Muscle of back (tissue), 13 donors: ENCODE measurements at places on chromosomes 16 and 17.

DNA sequence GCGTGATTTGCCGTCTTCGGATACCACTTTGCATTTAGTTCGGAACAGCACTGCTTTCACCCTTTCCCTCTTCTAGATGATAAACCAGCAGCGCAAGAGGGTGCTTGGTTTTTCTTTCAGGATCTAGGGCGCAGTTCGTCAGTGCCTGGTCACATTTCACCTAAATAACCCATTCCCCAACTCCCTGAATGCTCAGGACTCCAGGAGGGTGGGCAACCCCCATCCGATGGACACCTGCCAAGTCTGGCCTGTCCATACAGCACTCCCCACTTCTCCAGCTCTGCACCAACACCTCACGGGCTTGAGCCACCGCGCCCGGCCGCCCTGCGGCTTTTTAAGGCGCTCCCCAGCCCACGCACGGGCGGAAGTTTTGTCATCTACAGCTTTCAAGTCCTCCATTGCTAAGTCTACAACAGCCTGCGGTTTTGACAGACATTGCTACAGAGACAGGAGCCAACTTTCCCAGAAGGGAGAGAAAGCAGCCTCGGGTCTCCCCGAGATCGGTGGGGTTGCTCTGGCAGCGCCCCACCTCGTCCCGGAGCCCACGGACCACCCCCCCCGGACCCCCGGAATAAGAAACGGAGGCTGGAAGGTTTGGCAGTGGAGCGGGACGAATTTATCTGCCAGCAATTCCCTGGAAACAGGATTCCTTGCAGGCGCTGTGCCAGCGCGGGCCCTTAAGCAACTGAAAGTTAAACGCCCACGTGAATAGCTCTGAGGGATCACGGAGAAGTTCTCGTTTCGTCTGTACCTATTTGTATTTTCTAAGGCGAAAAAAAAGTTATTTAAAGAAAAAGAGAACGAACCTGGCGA is 38.6 kb upstream of the SLFN13 start:
- peak; percentile 12 for DNase-seq

DNA sequence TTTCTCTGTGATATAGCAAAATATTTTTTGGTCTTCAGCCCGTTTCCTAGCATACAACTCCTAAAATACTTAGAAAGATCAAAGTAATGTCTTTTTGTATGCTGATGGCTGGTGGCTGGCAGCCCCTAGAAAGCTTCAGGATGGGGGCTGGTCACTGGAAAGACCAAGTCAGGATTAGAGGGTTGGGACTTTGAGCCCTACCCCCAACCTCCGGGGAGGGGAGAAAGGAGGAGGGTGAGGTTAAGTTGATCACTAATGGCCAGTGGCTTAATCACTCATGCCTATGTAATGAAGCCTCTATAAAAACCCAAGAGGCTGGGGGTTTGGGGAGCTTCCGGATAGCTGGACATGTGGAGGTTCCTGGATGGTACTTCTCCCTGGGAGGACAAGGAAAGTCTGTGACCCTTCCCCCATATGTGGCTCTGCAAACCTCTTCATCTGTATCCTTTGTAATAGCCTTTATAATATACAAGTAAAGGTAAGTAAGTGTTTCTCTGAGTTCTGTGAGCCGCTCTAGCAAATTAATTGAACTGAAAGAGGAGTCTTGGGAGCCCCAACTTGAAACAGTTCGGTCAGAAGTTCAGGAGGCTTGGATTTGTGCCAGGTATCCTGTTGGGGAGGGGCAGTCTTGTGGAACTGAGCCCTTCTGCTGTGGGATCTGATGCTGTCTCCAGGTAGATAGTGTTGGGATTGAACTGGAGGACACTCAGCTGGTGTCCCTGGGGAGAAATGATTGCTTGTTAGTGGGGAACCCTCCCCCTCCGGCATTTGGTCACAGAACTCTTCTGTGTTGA is 3.5 kb downstream of the SLC7A6 start:
- DNase-seq: no peak

- no peak for DNase-seq
Measured at GRCh38 chr16:67155295-67156142, 4.2 kb downstream of the TRADD start.

DNA sequence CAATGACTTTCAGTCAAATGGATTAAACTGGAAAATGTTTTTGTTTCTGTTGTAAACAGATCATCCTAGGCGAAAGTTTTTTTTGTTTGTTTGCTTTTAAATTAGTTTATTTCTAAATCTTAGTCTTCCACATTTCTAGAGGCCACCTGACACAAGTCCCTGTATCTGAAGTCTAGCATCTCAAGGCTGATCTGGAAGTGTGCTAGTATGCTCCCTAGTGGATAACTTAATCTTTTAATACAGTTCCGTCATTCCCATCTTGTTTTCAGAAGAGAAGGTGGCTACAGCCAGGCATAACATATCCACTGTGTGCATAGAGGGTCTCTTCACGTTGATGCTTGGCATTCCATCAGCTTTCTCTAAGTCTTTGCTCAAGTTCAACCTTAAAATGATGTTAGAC is 7.6 kb downstream of the IFT20 start:
- DNase-seq: no peak

GRCh38 chr16:69412287-69412686 is 12.1 kb upstream of the CYB5B start:
- no peak for DNase-seq

DNA sequence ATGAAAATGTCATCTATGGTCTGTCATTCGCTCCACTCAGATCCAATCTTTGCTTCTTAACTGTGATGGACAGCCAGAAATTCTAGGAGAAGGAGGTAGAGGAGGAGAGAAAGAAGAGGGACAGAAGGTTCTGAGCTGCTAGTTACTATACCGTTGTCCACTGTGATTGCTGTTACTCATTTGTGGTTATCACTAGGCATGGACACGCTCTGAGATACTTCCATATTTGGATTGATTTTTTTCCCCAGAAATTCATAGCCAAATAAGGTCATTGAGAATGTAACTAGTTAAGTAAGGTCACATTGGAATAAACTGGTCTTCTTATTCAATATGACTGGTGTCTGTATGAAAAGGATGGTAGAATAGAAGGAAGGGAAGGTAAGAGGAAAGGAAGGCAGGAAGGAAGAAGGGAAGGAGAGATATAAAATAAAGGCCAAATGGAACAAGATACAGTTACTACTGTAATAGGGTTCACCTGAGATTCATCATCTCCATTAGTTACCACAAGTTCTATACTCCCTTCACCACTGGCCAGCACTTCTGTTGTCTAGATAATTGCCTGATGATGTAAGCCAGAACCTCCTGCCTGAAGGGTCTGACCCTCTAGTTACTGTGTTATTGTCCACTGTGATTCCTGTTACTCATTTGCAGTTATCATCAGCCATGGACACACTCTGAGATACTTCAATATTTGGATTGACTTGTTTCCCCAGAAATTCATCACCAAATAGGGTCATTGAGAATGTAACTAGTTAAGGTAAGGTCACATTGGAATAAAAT is 2.9 kb downstream of the KRTAP9-7 start:
- DNase-seq: no peak

DNA sequence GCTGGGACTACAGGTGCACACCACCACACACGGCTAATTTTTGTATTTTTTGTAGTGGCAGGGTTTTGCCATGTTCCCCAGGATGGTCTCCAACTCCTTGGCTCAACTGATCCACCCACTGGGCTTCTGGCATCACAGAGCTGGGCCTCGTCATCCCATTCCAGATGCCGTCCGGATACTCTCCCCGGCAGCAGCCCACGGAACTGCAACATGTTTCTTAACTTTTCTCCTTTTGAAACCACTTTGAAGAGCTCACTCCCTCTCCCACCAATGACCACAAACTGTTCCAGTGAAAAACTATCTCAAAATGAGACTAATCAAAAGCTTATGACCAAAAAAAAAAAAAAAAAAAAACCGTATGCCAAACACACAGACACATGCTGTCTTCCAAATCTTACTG is 17.6 kb downstream of the PEMT start:
- no peak for DNase-seq

DNA sequence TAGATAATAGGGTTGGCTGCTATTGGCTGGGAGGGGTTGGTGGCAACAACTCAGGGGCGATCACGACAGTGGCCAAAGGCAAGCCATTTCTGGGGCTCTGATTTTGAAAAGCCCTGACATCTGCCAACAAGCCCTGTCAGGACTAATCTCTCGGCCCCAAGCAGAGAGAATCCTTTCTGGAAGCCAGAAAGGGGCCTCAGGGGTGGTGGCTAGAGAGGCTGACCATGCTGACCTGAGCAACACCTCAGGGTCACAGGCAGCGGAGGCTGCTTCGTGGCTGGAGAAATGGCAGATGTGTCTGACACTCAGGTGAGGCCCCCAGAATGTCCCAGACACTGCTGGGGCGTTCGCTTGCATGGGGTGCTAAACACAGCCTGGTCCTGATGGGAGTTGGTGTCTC is 35.0 kb upstream of the ZFP90 start:
- DNase-seq: no peak

DNA sequence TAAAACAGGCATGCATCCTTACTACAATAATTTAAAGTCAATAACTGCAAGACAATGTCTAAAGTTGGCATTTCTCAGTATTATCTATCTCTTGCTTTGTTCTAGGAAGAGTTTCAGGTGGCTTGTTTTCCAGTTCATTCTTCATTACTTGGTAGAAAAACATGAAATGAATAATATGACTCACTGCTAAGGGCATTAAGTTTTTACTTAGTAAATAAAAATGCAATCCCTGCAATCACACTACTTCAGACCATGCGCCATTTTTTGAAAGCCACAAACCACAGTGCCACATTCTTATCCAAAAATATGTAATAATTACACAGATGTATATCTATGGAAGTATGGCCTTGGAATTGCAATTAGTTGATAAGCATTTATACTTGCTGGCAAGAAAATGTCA is 55.4 kb downstream of the CREBBP start:
- peak; percentile 36 for DNase-seq
